NT2/D1 (cell line): ENCODE measurements at places on chromosomes 1 and 21.

- DNase-seq, result no peak
These were observed 743 bp downstream of the CD52 start for GRCh38 chr1:26318338-26319064.

DNA sequence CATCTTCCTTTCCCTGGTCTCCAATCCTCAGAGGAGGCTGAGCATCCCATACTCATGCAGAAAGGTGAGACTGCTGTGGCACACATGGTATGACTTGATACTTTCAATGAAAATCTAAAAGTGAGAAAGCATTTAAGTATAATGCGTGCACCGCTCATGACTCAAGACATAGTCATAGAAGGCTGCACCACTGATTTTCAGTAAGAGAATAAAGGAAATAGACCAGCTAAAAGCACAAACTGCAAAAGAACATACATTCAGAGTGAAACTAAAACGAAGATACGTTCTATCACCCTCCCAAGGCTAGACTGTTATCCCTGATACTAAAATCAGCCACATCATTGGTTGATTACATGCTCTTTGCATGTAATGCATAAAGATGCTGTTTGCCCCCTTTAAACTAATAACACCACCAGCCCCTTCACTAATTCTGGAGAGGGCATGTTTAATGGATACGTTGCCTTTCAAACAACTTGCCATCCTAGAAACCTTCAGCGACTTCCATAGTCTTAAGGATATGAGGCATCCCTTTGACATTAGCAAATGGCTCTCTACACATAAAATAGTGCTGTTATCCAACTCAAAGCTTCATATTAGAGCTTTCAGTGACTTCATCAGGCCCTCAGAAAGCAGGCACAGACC is 2.1 kb downstream of the PLD5 start:
- no peak for DNase-seq

- no peak for DNase-seq
These were observed 110.6 kb upstream of the ADAMTS5 start for GRCh38 chr21:27077501-27077900.

DNA sequence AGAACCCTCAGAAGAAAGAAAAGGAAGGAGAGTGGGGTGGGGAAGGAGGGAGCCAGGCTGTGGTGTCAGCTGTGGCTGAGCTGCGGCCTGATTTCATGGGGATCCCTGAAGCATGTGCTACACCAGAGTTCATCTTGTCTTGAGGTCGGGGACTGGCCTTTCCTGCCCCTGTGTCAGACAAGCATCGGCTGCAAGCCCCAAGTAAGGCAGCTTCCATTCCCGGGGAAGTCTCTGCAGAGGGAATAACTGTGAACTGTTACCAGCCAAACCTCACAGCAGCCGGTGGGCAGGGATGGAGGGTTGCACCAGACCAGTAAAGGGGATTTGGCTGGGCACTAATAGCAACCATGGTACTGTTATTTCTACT is 35.7 kb upstream of the BTG2 start:
- no peak for DNase-seq

DNA sequence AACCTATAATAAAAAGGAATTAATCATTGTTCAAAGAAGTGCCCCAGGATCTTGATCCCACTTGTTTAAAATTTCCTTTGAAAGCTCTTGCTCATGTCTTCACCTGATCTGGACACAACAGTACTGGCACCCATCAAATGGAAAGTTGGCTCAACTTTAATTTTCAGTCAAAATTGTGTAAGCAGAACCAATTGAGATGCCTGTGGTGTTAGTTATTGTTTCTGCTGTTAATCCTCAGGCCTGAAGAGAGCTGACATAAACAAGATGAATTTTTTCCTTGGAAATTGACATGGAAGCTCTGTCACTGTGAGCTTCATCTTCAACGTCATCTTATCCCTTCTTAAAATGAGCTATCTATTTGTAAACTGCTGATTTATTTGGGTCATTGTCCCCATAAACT is 88.3 kb upstream of the TNFSF4 start:
- DNase-seq, result no peak

- no peak for DNase-seq
These were observed 25.3 kb downstream of the KCNQ4 start for GRCh38 chr1:40808909-40809308.

DNA sequence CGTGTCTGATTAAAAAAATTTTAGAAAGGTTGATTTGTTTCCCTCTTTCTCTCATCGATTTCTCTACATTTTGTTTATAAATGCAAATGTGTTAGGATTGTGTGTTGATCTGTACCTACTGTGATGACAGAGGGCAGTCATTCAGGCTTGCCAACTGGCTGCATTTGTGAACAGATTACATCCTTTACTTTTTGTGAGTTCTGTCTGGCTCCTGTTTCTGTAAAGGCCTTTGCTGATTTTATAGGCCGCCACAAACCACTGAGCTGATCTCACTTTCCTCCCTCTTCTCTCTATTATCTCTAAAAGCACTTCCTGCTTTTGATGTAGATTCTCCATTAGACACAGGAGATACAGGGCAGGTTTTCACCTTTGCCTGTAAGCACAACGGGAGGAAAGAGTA is 106.8 kb downstream of the ESRRG start:
- no peak for DNase-seq

GRCh38 chr1:202046748-202047708 is 36.6 kb downstream of the ELF3 start:
- no peak for DNase-seq

- no peak for DNase-seq
These were observed 6.9 kb upstream of the CAMSAP2 start for GRCh38 chr1:200731654-200732332.

GRCh38 chr1:6128276-6129081 is 51.6 kb downstream of the CHD5 start:
- no peak for DNase-seq

- no peak for DNase-seq
These were observed 2.9 kb upstream of the CD46 start for GRCh38 chr1:207748737-207749528.

- no peak for DNase-seq
These were observed 14.5 kb downstream of the HHAT start for GRCh38 chr1:210342986-210343780.

DNA sequence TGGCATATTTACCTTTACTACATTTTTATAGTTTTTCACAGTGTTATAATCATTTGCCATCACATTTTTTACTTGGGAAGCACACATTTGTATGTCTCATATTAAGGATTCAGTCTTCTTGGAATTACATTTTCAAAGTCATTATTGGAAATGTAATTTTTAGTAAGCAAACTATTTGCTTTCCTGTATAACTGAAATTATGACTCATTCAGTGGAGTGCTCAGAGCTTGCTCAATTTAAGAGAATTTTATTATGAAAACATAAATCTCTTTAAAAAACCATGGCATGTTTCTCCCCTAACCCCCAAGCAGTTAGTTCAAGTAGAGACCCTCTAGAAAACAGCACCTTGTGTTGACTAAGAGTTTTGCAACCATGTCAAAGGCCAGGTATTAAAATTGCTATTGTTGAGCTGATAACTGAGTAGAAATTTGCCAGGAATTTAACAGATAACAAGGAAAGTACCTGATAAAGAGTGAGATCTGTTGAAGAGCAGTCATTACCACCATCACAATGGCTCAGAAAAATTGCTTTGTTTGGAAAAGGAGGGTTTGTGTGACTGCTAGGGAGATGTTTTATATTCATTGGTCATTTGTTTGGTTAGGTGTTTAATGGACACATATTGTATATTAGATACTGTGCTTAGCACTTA is 105.9 kb downstream of the KCNK2 start:
- no peak for DNase-seq

- DNase-seq, result no peak
These were observed 187.0 kb upstream of the ESRRG start for GRCh38 chr1:216910081-216910840.

GRCh38 chr1:186302381-186302920 is 72.6 kb downstream of the TPR start:
- DNase-seq, result no peak

DNA sequence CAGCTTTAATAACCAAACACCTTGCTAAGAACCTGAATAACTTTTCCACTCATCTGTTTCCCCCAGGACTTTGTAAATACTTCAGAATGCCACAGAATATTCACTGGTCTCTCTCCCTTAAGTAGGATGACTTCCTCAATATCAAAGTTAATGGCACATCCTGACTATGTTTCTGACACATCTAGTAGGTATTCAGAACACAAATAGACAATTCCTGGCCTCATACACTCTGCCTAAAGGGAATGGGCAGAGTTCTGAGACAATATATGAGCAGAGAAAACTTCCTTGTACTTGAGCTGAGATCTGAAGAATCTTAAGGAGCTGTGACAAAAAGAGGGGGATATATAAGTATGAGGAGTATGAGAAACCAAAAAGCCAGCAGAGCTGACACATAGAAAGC is 34.8 kb downstream of the ANKRD13C start:
- no peak for DNase-seq

GRCh38 chr1:154759196-154759595 is 110.9 kb downstream of the KCNN3 start:
- no peak for DNase-seq

DNA sequence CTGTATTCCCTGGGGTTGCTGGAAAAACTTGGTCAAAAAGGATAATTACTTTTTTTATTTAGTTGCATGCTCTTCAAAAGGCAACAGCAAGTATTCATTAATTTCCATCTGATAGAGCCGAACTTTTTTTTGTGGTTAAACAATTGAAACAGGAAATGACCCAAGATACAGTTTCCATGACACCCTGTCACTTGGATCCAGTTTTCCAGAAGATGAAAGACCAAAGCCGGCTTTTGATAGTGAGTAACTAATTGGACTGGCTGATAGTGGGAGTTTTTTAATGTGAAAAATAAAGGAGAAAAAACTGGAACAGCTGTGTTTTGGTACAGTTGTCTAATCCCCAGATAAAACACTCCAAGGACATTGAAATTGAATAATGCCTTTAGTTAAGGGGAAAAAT is 33.0 kb downstream of the CACHD1 start:
- DNase-seq, result no peak

GRCh38 chr1:221740993-221741702 is 741 bp downstream of the DUSP10 start:
- no peak for DNase-seq

GRCh38 chr1:202376247-202376646 is 27.7 kb downstream of the PPP1R12B start:
- DNase-seq, result no peak

GRCh38 chr1:48793863-48794262 is 17.2 kb upstream of the BEND5 start:
- no peak for DNase-seq

DNA sequence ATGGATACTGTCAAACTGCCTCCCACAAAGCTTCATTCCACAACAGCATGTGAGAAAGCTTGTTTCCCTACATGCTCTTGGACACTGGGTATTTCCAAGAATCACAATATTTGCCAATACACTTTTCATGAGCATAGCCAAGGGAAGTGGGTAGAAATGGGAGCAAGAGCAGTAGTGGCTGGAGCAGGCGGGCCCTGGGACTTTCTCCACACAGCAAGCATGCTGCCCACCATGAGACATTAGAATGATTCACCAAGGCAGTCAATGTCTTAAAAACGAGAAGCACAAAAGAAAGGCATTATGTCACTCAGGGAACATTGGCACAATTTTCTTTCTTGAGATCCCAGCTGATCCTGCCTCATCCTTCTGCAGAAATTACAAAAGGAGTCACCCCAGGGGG is 371.6 kb upstream of the RUNX1 start:
- no peak for DNase-seq

GRCh38 chr1:76262601-76263000 is 188.1 kb downstream of the ST6GALNAC3 start:
- DNase-seq, result no peak

GRCh38 chr1:91325456-91325855 is 79.2 kb downstream of the HFM1 start:
- no peak for DNase-seq

GRCh38 chr1:16046842-16047241 is 3.3 kb downstream of the CLCNKB start:
- DNase-seq, result no peak

GRCh38 chr1:162846256-162847212 is 14.4 kb downstream of the CCDC190 start:
- no peak for DNase-seq

DNA sequence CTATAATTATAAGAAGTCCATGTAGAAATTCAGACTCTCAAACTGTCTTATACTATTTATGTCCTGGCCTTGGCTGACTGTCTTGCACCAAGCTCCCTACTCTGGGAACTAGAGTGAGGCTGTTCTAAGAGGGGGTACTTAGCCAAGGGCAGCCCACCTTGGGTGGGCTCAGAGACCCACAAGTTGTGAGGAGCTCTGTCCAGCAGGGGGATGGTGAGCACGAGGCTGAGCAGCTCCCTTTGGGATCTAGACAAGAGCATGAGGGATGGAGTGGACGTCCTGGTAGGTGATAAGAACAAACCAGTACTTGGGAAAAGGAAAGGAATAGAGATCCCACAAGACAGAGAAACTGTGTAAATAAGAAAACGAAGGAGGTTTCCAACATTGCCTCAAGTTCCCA is 127.1 kb upstream of the SLC44A3 start:
- DNase-seq, result no peak

DNA sequence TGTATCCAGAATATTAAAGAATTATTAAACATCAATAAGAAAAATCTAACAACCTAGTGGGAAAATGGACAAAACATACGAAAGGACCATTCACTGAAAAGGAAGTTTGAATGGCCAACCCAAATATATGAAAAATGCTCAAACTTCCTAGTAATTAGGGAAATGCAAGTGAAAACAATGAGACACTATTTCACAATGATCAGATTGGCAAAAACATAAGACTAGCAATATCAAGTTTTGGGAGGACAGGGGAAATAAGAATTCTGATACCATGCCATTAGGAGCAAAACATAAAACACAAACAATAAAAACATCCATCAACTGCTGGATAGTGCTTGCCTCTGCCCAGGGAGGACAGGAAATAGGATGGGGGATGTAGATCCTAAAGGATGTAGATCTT is 14.3 kb downstream of the XCL2 start:
- DNase-seq, result no peak

- no peak for DNase-seq
These were observed 147.5 kb downstream of the CYYR1 start for GRCh38 chr21:26425576-26425975.

DNA sequence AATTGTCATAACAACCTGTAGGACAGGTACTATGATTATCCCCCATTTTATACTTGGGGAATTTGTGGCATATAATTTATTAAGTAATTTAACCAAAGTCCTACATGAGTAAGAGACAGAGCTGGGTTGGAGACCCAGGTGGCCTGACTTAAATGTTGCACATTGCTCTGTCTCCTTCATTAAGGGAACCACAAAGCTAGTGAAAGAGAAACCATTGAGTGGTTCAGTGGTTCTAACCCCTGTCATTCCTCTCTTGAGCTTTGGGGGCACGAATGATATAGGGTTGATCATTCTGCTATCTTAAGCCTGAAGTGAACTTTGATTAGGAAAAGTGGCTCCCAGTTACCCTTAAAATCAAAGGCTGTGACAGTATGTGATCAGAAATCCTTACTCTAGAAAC is 5.3 kb upstream of the MAP3K7CL start:
- DNase-seq, result no peak

- no peak for DNase-seq
These were observed 221.1 kb upstream of the KAZN start for GRCh38 chr1:14377386-14377785.
